Kidney epithelial cell (primary cell): ENCODE measurements at places on chromosomes 16 and 17. TPM values are rescaled to one million over a fixed set of nuclear protein-coding genes. Genes with fewer than 3 reads are reported as not detected.

The HOXB1 gene
- total RNA-seq: not detected in 2 replicates

The DPEP3 gene
- not detected in 2 replicates for total RNA-seq

The GGT6 gene
- 0.07 and 0.38 TPM in 2 replicates for total RNA-seq

The DOC2A gene
- 0.33 TPM in 1 of 2 replicates, not detected in the other for total RNA-seq

The NHERF2 gene
- 27.5 and 46.3 TPM in 2 replicates for total RNA-seq

The QRICH2 gene
- 3.3 and 6.0 TPM in 2 replicates for total RNA-seq

The PPP1R27 gene
- 0.38 TPM in 1 of 2 replicates, not detected in the other for total RNA-seq

The NPIPB9 gene
- total RNA-seq: 0.68 and 2.7 TPM in 2 replicates

The CCL3 gene
- total RNA-seq: 0.71 and 1.3 TPM in 2 replicates
